ENCODE measurements at places on chromosomes 4 and X.

- DNase-seq: no peak
These were observed 48.1 kb downstream of the SMC1A start for GRCh38 chrX:53374222-53374820.

GRCh38 chrX:120761810-120762209, 113.9 kb downstream of the CT47B1 start:
- no peak for DNase-seq

DNA sequence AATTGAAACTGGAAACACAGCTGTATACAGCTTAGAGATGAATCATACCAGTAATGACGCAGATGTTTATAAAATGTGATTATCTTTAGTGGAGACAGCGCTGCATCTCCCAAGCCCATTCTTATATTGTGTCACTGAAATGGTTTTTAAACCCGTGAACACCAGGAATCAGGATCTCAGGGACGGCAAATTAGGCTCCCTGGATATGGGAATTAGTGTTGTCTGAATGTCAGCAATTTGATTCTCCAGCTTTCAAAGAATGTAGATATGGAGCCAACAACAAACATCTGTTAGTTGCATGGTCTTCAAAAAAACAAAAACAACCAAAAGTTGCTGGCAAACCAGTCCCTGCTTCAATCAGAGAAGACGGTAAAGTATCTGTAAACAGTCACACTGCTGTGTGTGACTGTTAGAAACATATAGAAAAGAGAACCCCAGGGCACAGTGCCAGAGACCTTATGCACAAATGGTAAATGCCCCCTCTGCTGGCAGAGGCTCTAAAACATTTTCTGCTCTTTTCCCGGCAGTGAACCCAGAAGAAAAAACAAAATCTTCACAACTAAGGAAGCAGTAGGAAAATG, 351.9 kb upstream of the FTHL17 start:
- no peak for DNase-seq

DNA sequence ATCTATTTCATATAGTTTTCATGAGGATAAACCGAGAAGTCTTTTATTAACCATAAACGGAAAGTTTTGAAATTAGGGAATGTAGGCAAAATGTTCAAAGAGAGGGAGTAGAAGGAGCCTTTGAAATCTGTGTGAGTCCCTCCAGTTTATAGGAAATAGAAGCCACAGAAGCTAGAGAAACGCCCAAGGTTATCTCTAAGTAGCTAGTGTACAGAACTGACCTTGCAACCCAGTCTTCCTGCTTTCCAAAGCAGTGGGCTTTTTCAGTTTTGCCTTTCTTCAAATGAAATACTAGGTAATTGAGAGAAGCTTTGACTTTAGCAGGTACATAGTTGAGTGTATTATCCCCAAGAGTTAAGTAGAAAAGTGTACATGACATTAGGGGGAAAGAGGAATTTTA, 39.4 kb downstream of the STIM2 start:
- DNase-seq: no peak

- DNase-seq: no peak
These were observed 15.8 kb upstream of the CXorf38 start for GRCh38 chrX:40663078-40663740.

DNA sequence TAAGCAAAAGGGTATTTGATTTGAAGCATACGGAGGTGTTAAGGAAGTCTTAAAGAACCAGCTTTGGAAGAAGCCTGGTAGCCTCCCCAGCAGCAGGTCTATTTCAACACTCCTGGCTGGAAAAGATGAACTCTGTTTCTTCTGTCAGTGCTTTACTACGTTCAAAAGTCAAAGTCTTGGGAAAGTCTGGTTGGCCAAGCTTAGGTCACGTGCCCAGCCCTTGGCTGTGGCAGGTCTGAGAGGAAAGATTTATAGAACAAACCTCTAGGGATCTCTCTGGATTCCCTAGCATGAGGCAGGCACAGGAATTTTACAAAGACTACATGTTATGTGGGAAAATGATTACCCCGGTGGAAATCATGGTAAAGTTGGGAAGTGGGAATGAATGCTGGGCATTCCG, 8.6 kb upstream of the ARHGAP10 start:
- no peak for DNase-seq

DNA sequence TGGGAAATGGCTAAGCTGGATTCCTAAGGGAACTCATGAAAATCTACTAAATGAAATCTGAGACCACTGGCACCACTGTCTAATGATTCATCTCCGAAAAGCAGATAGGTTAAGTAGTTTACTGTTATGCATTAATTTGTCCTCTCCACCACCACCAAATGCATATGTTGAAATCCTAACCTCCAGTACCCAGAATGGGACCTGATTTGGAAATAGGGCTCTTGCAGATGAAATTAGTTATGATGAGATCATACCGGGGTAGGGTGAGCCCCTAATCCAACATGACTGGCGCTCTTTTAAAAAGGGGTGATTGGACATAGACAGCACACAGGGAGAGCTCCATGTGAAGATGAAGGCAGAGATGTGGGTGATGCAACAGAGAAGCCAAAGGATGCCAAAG, 124.9 kb upstream of the GUCY1A1 start:
- DNase-seq: no peak

GRCh38 chrX:149511081-149511480, 6.0 kb upstream of the IDS start:
- no peak for DNase-seq

- DNase-seq: no peak
These were observed 685 bp downstream of the RAB9B start for GRCh38 chrX:103831342-103831802.

DNA sequence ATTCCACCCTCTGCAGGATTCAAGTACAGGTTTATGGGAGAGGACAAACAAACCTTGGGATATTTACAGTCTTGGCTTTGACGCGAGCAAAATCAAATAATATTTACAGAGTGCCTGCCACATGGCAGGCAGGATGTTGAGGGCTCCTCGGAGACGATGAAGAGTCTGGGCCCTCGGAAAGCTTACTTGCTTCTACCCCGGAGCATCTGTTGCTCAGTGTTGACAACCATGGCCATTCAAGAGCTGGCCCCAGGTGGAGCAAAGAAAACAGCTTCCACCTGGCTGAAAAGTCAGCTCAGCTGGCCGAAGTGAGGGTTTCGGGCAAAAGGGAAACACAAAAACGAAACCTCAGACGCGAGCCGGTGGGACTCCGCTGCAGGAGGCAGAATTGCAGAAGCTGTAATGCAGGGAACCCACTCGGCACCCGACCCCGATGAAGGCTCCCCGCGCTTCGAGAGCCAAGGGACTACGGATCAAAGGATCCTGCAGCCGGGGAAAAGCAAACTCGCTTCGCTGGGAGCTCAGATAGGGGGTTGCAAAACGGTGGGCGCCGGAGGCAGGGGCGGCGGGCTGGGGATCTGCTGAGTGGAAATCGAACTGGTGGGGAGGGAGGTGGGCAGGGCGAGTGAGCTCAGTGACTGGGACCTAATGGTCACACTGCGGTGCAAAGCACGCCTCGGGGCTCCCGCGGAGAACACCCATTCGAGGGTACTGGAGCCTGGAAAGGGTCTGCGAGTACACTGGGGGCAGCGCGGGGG, 805 bp downstream of the ATP8A1 start:
- no peak for DNase-seq

- no peak for DNase-seq
These were observed 20.9 kb downstream of the CYBB start for GRCh38 chrX:37800717-37801116.

DNA sequence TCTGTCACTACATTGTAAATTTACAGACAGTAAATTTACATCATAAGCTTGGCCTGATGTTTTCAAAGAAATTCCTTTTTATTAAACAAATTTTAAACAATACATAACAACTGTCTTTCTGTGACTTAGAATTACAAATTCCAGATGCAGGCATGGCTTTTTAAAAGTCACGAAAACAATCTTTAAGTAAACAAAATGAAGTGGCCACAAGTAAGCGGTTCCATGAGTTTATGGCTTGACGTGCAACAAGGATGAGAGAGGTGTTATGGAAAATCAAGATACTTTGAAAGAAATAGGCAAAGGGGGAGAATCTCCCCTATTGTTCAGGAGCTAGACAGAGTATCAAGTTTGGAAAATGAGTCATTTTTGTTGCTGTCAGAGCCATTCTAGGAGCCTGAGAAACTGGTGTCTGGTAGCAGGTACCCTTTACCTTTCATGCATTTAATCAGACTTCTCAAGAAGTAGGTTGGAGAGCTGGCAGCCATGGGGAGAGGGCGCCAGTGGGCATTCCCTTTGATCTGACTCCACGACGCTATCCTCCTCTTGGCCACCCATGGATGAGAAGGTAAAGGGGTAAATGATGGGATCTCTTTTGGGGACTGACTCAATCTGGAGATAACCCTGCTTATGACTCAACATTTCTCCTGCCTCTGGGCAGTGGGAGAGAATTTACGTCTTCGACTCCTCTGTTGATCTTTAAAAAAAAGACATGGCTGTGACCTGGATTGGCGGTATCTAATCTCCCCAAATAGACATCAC, 217.2 kb downstream of the SPRY1 start:
- DNase-seq: no peak

- DNase-seq: no peak
These were observed 41.4 kb downstream of the FAM114A1 start for GRCh38 chr4:38909015-38909414.

GRCh38 chrX:127085939-127086338, 266.4 kb downstream of the PRR32 start:
- no peak for DNase-seq

GRCh38 chrX:69068301-69069085, 96.8 kb downstream of the PJA1 start:
- DNase-seq: no peak

GRCh38 chrX:130028196-130028595, 45.8 kb downstream of the BCORL1 start:
- no peak for DNase-seq

GRCh38 chr4:38664706-38665401, 855 bp downstream of the KLF3 start:
- no peak for DNase-seq

DNA sequence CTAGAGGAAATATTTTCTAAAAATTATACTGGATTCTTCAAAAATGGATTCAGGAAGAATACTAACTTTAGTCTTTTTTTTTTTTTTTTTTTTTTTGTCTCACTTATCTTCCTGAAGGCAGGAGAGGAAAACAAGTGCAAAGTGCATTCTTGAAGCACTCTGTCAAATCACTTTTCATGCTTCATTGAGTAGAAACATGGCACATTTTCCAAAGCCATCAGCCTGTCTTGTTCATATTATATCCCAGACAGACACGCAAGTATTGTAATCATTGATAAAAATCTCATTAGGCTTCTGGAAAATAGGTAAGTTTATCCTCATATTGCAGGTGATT, 1.2 kb downstream of the BBS12 start:
- DNase-seq: no peak

- no peak for DNase-seq
These were observed 204.1 kb downstream of the BCOR start for GRCh38 chrX:39893417-39894338.

GRCh38 chr4:16442296-16442695, 216.0 kb upstream of the TAPT1 start:
- DNase-seq: no peak

DNA sequence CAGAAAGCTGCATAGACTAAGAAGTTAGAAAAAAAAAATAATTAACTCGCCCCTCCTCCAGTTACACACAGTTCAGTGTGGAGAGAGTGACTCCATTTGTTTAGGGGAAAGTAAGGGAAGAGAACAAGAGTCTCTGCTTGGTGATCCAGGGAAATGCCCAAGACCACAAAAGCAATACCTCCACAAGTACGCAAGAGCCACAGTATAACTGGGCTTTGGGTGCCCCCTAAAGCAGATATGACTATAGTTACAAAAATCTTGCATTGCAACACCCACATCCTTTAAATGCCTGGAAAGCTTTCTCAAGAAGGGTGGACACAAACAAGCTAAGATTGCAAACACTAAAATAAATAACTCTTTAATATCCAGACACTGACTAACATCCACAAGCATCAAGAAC, 164.2 kb upstream of the NRK start:
- no peak for DNase-seq

- DNase-seq: no peak
These were observed 44.0 kb downstream of the BRCC3 start for GRCh38 chrX:155115174-155115819.

DNA sequence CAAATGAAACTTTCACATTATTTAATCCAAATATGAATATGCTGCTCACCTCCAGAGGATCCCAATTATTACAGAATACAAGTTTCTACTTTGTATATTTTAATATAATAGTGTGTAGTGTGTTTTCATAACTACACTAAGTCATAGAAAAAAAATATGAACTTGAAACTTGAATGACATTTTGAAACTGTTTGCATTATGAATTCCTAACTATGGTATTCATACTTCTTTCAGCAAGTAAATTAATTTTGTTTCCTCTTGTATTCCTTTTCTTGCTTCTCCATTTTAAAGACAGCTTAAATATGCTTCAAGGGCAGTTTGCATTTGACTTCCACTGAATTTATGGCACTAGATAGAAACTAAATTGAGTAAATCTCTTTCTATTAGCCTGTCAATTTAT, 177.1 kb downstream of the BMPR1B start:
- DNase-seq: no peak

- no peak for DNase-seq
These were observed 24.0 kb downstream of the HOPX start for GRCh38 chr4:56657128-56657527.

GRCh38 chr4:2220016-2220630, 21.8 kb downstream of the HAUS3 start:
- DNase-seq: no peak

- DNase-seq: no peak
These were observed 37.0 kb upstream of the CD99L2 start for GRCh38 chrX:150935467-150935866.

DNA sequence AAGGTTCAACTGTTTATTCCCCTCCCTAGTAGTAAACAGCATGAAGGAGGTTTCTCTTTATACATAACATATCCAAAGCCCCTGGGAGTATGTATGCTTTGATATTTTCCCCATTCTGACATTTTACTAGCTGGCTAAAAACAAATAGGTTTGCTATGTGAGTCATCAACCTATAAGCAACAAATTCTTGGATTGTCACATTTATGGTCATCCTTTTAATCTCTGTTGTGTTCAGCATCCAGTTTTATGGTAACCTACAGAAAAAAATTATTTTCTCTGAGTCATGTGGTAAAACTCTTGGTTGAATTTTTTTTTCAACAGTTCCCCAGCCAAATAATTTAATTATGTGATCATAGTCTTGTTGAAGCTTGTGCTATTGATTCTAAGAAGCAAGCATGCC, 734.1 kb downstream of the ADGRL3 start:
- no peak for DNase-seq

DNA sequence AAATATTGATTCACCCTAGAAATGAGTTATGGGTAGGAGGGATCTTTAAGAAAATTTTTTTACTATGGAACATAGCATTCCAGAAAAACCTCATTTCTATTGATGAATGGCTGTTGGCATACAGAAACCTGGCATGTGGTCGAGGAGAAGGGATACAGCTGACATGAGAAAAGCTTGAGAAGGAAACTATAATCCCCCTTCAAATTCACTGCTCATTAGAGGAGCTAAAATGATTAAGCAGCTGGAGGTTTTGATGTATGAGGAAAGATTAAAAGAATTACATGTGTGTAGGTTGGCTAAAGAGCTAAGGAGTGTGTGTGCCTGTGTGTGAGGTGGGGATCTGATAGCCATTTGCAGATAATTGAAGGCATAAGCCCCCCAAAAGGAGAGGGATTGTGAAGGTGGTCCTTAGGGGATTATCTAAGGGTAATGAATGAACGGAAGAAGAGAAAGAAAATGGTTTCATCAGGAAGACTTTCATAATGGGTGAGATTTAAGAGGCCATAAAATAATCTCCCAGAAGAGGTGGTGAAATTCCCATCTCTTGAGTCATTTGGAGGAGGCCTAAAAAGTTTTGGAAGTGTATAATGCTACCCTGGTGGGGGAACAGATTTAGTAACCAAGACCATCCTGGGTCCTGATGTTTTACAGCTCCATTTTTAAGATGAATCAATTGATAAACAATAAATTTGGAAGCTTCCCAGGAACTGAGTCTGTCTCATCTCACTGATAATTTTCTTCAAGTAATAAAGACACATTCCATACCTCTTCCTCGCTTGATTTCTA, 272.0 kb upstream of the HAND2 start:
- no peak for DNase-seq

Measured in cortex of kidney (tissue), 1 donor.